ENCODE measurements at places on chromosomes 1 and 21.

DNA sequence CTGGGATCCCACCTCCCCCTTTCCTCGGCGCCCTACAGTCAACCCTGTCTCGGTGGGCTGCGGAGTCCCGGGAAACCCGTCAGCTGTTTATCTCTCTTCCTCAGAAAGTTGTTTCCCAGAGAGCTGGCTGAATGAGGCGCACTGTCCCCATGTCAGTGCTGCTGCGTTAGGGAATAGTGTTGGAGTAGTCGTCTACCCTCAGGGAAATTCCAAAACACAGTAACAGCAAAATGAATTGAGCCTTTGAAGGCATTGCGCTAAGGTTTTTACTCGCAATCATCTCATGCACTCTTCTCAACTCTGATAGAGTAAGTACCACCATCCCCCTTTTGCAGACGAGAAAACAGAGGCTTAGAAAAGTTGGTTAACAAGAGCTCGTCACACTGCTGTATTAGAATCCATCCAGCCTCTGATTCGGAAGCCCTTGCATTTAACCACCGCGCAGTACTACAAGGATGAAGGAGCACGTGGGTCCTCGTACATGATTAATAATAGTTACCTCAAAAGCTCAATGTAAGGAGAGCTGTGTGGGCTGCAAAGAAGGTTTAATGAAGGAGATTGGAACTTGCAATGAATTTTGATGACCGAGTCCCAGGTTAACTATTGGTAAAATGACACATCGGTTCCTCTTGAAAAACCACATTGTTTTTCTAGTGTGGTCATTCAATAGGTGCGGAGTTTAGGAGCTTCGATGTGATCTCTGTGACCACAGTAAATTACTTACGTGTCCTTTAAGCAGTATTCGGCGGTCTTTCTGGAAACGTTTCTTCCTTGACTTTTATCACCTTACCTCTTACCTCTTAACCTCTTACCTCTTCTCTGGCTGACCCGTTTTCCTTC, 788 bp upstream of the EDEM3 start:
- no peak for DNase-seq

DNA sequence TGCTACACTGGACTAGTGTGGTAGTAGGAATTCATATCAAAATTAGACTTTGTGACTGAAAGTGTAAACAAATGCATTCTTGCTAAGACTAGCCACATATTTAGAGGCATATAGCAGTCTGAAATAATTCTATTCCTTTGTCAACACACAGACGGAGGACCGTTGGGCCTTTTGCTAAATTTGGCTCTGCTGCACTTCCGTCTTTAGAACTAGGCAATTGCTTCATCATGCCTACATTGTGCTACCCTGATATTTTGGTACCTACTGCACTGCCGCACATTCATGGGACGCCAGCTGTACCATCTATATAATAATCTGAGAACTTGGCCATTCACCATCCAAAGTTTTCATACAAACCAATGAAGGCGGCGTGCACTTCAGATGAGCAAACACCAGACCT, 346.8 kb downstream of the KIF26B start:
- DNase-seq = no peak

GRCh38 chr1:225871359-225872074, 10.7 kb downstream of the TMEM63A start:
- no peak for DNase-seq

GRCh38 chr1:26317146-26317545, 612 bp upstream of the CD52 start:
- no peak for DNase-seq

- no peak for DNase-seq
These were observed 360.0 kb downstream of the NPHP4 start for GRCh38 chr1:5632224-5632623.

DNA sequence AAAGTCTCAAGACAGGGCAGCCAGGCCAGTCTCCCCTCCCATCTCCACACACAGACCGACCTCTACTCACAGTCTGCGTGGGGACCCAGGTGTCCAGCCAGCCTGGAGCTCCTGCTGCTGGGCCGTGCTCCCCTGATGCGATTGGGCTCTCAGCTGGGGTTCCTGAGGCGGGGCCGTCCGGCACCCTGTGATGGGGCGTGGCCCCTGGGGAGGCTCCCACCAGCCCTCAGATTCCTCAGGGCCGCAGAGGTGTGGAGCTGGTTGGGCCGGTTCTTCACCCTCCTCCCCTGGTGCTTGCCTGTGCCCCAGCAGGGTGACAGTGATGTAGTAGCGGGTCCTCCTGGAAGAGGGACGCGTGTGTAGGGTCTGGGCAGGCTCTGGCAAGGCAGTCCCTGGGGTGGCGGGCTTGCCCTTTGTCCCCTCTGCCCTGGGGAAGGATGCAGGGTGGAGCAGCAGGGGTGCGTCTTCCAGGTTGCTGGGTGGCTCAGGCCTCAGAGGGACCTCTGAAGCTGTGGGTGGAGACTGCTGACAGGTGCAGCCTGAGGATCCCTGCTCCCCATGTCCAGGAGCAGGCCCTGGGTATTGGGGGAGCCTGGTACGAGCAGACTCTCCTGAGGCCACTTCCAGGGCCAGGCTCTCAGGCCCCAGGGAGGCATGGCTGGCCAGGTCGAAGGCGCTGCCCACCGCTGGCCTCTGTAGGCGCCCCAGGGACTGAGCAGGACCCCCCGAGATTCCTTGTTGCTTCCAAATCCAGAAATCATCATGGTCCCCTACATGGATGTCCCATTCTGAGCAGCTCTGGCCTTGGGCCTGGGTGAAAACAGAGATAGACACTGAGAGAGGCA, at the start of gene CRYBG2:
Gene CRYBG2 (minus strand): TSS at position 155 of the 845 bp plus-strand sequence. CDS start 7,473 bp downstream, outside the sequence.
- DNase-seq = no peak

GRCh38 chr1:202167708-202168415, 7.5 kb upstream of the PTPN7 start:
- DNase-seq = no peak

DNA sequence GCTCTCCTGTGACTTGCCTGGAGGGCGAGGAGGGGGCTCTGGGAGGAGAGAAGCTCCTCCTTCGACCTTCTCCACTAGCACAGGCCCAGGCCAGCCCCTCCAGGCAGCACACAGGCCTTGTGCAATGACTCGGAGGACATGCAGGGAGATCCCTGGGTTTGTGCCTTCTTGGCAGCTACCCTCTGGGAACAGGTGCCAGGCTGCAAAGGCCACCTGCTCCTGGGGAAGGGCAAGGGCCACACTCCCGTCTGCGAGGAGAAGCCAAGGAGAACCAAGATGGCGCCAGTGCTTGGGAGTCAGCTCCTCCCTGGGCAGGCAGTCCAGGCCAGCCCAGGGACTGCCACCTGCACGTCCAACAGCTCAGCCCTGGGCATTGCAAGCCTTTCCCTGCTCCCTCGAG, 15.3 kb downstream of the CASZ1 start:
- DNase-seq = no peak

GRCh38 chr21:17002594-17003257, 510.1 kb upstream of the CXADR start:
- no peak for DNase-seq

GRCh38 chr21:14080040-14080763, 130.6 kb downstream of the LIPI start:
- no peak for DNase-seq

DNA sequence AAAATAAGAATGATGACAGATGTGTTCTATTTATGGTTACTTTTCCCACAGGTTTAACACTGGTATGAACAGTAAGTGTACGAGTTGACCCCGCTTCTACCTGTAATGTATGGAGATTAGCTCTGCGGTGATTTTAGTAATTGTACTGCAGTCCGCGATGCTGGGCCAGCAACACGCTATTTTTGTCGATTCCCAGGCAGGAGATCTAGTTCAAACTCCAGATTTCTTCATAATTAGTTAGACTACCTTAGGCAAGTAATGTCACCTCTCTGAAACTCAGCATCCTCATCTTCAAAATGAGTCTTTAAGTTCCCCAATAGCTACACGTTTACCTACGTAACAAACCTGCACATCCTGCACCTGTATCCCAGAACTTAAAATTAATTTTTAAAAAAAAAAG, 21.5 kb downstream of the TP53BP2 start:
- DNase-seq = no peak

GRCh38 chr1:209038316-209038715, 545.2 kb upstream of the CAMK1G start:
- no peak for DNase-seq
